ENCODE measurements at places on chromosomes 7 and 10.

DNA sequence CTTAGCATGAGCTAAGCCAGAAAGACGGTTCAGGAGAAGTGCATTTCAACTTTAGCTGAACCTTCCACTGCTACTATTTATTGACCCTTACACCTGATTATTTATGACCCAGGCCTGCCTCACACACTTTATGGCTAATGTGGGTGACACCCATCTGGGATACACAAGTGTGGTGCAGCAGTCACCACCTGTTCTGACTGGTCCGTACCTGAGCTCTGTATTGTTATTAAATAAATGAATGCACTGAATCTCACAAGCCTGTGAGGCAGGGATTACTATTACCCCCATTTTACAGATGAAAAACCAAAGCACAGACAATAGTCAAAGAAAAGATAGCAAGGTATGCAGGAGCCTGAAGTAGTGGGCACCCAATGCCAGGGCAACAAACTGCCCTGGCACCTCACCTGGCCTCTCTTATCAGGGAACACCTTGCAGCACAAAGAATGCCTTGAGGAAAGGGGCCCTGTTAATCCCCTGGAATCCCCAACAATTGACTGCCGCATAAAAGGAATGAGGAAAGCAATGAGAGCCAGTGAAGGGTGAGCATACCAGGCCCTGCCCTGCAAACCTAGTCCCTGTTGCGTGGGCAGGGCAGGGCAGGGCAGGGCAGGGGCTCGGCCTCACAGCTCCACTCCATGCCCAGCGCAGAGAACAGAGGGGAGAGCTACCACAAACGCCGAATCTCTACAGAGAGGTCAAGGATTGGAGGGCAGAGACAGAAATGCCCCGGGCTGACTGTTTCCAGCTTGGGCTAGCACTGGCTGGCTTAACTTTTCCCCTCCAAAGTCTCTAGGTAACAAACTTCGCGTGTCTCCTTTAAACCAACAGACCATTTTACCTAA is 1.3 kb downstream of the ANXA11 start:
- peak; percentile 38 for DNase-seq

DNA sequence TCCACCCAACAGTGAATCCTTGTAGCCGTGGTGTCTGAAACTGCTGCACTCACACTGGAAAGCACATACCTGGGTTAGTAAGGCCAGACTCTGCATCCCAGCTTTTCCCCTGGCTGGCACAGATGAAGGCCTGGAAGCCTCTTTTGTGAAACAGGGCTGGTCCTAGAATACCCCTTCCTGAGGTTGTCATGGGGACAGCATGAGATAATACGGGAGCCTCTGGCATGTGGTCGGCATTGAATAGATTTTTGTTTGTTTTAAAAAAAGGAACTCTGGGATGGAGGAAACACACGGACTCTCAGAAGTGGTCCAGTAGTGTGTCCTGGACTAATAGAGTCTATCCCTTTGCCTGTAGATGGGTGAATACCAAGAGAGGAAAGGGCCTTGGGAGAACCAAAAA is 129.7 kb downstream of the TMEM178B start:
- DNase-seq, result no peak

- peak; percentile 75 for DNase-seq
Measured at GRCh38 chr10:110556969-110557601, 10.4 kb upstream of the SMC3 start.

- no peak for DNase-seq
Measured at GRCh38 chr7:2613098-2613930, 18.5 kb upstream of the TTYH3 start.

GRCh38 chr10:24589265-24589664 is 134.4 kb downstream of the ARHGAP21 start:
- DNase-seq, result no peak

GRCh38 chr7:50371551-50372021 is 67.1 kb downstream of the IKZF1 start:
- no peak for DNase-seq

DNA sequence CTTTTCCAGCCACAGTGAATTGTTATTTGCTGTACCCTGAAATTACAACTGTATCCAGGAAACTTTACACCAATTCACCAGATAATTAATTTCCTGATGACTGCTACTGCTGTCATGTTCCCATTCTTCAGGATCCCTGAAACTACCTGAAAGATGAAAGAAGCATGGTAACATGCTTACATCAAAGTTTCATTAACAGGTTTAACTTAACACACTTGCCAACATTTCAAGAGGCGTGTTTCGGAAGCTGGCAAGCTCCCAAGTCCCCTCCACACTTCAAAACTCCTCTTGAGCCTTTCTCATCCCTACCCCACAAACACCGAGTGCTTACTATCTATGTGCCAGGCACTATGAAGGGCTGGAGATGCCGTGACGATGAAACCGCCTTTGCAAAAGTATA is 88.6 kb downstream of the MPP7 start:
- DNase-seq, result no peak

DNA sequence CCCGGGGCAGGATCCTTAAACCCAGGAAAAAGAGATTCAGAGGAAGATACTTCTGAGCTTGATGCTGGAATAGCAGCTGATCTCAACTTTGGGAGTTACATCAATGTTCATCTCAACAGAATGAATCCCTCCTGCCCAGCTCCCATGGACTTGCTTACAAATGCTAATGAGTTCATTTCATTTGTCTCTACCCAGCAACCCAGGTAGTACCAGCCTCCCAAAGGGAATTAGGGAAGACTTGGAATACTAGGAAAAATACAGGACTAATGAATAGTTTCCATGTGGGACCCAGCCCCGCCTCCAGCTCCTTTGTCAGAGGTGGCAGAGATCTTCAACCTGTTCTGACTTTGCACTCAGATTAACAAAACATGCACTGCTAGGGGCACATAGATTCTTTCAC is 22.1 kb upstream of the TCF7L2 start:
- no peak for DNase-seq

DNA sequence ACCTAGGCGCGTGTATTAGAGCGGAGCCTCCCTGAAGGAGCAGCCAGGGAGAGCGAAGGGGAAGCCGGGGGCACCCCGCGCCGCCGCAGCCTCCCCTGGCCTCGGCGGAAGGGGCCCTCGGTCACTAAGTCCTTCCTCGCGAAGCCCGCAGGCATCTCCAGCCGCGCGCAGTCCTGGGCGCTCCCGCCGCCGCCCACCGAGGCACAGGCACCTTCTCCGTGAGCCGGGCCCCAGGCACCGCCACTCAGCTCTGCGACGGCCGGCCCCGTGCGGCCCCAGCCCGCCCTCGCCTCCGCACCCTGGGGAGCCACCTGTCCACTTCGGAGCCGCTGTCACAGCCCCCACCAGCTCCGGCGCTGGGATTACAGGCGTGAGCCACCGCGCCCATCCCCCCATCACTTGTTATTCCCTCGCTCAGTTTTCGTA is 80.8 kb downstream of the ZNF467 start:
- no peak for DNase-seq

DNA sequence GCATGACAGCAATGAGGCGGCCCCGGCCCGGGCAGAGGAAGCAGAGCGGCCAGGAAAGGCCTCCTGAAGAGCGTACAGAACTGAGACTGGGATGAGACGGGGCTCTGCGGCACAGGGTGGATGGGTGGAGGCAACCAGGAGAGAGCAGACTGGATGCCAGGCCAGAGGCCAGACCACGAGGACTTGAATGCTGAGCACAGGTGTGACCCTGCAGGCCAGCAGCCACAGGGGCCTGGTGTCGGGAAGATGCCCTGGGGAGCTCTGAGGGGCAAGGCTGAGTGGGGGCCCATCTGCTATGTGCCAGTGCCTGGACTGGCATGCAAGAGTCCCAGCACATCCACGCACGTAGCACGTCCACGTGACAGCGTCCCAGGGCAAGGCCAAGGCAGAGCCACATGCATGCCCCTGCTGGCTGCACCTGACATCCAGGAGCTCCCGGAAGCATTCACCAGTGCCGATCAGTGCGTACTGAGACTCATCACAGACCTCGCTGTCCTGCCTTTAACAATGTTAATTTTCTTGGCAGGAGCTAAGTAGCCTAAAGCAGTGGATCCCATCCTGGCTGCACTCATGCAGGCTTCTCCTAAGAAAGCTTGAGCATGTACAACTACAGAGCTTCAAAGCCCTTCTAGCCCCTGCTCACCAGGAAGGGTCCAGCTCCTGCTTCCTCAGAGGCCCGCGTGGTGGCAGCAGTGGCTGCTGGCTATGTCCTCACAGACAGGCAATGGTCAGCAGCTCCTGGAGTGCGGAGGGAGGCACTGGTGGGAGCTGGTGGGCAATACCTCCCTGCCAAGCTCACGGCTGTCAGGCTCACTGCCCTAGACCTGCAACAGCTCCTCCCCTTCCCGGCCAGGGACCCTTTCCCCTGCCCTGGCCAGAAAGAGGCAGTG is 18.0 kb downstream of the GRID1 start:
- no peak for DNase-seq

DNA sequence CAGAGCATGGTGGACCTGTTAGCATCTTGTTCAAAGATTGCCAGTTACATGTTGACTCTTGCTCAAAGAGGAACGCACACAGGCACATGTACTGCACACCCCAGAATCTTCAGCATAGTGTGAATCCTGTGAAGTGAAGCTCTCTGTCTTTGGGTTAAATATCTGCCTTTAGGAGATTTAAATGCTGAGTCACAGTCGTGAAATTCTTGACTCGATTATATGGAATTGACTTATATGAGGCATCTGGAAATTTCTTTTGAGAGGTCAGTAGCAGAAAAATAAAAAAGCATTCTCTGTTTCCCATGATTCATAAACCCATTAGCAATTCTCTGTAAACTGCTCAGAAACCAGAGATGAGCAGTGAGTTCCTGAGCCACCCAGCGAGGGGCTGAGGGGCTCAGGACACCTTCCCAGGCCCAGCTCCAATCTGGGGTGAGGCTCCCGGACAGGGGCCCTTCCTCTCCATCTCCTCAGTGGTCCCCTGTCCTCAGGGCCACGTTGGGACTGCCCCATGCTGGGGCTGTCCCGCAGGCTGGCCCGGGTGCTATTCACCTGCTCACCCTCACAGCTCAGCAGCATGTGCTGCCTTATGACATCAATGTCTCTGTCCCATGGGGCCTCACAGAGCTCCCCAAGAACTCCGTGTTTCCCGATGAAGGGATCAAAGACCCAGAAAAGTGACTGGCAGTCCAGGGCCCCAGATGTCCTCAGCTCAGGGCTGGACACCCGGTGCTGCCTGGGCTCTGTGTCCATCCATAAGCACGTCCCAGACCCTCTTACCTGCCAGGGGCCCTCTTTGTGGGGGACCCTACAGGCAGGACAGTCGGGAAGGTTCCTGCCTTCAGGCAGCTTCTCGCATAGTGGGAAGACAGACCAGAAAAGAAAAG is 50.0 kb upstream of the INSIG1 start:
- no peak for DNase-seq

GRCh38 chr7:140053812-140054539 is 8.8 kb downstream of the PARP12 start:
- no peak for DNase-seq

- DNase-seq, result no peak
Measured at GRCh38 chr10:107028236-107028635, 136.3 kb downstream of the SORCS1 start.

GRCh38 chr7:150983893-150984368 is 5.8 kb upstream of the KCNH2 start:
- DNase-seq, result no peak

- no peak for DNase-seq
Measured at GRCh38 chr7:109950256-109950655, 1140.7 kb upstream of the LRRN3 start.

DNA sequence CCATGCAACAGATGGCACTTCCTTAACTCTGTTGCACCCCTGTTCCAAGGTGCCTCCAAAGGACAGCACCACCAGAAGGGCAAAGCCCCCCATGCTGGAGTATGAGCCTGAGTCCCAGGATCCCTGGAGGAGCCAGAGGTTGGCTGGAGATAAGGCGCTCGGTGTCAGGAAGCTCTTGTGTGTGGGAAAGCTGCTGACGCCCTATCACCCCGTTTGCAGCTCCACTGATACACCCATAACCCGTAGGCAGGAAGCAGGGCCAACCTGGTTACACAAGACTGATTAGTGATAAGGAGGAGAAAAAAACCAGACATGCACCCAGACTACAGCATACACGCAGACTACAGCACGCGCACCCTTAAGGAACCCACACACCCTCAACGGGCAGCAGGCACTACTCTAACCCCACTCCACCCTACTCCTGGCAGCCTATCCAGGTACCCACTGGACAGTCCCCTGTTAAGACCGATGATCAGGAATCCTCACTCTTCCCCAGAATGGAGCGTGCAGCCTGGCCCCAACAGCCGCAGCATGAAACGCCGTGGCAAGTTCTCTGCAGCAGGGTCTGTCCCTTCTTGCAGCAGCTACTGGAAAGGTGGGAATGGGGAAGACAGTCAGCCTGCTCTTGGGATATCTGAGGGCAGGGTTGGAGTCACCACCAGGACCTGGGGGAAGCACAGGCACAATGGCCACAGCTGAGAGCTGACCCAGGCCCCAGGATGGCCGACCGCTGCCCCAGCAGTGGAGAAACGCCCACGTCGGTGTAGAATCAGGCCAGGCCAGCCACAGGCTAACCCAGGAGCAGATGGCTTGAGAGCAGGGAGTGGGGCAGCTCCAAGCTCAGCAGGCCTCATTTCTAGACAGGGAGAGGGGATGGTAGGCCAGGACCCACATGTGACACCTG is 38.3 kb upstream of the TUBB8 start:
- no peak for DNase-seq

GRCh38 chr10:71712572-71713134 is 6.9 kb downstream of the C10orf105 start:
- peak; percentile 50 for DNase-seq

GRCh38 chr7:47297120-47297519 is 284.8 kb downstream of the TNS3 start:
- DNase-seq, result no peak

GRCh38 chr10:130399425-130399950 is 263.3 kb downstream of the GLRX3 start:
- no peak for DNase-seq
